ENCODE measurements at places on chromosomes 3 and 15.

DNA sequence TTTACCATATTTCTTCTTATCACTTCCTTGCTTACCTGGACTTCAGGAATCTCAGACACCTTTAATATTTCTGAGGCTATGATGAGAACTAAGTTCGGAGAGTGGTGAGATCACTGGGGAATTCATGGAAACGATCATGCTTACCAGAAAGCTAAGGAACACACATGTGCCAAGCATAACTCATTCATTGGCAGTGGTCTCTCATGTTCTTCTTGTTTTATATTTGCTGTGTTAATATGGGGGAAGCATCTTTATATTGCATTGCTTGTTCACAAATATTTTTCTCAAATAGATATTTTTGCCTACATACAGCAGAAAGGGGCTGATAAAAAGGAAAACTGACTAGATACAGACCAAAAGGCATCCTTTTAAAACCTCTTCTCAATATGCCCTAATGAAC lies 55.8 kb downstream of the COL6A6 start:
- DNase-seq = no peak

GRCh38 chr15:87817553-87817952 lies 439.0 kb downstream of the NTRK3 start:
- no peak for DNase-seq

- DNase-seq = peak; percentile 19
These were observed 5.7 kb downstream of the LYSMD2 start for GRCh38 chr15:51731549-51732267.

GRCh38 chr3:58143417-58144055 lies 67.2 kb downstream of the DNASE1L3 start:
- DNase-seq = no peak

GRCh38 chr3:70857916-70858315 lies 545.5 kb upstream of the MDFIC2 start:
- DNase-seq = no peak

DNA sequence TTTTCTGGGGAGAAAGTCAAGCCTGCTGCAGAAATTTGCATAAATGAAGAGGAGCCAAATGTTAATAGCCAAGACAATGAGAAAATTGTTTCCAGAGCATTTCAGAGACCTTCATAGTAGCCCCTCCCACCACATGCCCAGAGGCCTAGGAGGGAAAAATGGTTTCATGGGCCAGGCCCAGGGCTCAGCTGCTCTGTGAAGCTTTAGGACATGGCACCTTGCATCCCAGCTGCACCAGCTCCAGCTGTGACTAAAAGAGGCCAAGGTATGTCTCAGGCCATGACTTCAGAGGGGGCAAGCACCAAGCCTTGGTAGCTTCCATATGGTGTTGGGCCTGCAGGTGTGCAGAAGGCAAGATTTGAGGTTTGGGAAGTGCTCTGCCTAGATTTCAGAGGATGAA lies 258.8 kb upstream of the SATB1 start:
- no peak for DNase-seq

DNA sequence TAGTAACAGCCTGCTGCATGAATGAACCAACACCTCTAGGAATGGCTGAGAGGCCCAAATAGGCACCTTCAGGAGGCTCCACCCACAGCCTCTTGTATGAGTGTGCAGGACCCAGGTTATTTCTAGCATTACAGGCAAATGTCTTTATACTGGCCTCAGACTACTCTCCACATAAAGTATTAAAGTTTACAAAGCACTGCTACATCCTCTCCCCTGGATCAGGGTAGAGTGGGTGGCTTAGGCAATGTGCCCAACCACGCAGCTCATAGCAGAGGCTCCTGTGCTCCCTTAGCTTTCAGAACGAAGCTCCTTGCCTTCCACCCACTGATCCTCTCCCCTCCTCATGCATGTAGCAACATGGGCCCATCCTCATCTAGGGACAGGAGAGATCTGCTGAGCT lies 16.3 kb downstream of the TMEM43 start:
- no peak for DNase-seq

GRCh38 chr3:108338901-108339545 lies 42.7 kb downstream of the HHLA2 start:
- DNase-seq = no peak

GRCh38 chr15:25374143-25374542 lies 64.7 kb downstream of the UBE3A start:
- no peak for DNase-seq

- DNase-seq = no peak
These were observed 17.8 kb downstream of the MYL3 start for GRCh38 chr3:46845397-46845859.

DNA sequence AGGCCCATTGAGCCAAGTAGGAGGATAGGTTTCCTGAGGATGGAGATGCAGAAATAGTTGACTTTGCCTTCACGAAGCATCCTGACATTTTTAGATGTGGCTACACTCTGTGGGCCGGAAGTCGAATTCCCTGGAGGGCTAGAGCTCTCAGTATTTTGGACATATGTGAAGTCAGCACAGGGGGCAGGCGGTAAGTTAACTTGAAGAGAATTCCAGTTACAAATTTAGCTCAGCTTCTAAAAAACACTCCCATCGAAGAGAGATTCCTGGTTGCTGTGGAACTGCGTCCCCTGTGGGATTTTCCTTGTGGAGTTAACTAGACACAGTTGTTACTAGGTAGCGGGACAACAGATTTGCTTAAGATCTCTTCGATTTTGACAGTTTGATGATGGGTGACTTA lies 161.9 kb upstream of the RGMA start:
- no peak for DNase-seq

DNA sequence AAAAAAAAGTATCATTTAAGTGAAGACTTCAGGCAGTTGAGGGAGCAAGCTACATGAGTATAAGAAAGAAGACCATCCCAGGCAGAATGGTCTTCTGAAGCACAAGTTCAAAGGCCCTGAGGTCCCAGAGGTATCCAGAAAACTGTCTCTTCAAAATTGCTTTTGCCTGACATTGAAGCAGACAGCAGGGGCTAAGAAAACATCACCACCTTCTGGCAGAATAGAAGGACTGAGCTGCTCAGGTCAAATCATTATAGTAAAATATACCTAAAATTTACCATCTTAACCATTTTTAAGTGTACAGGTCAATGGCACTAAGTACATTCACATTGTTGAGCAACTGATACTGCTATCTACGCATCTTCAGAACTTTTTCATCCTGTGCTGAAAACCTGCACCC lies 16.4 kb downstream of the GPR160 start:
- no peak for DNase-seq

DNA sequence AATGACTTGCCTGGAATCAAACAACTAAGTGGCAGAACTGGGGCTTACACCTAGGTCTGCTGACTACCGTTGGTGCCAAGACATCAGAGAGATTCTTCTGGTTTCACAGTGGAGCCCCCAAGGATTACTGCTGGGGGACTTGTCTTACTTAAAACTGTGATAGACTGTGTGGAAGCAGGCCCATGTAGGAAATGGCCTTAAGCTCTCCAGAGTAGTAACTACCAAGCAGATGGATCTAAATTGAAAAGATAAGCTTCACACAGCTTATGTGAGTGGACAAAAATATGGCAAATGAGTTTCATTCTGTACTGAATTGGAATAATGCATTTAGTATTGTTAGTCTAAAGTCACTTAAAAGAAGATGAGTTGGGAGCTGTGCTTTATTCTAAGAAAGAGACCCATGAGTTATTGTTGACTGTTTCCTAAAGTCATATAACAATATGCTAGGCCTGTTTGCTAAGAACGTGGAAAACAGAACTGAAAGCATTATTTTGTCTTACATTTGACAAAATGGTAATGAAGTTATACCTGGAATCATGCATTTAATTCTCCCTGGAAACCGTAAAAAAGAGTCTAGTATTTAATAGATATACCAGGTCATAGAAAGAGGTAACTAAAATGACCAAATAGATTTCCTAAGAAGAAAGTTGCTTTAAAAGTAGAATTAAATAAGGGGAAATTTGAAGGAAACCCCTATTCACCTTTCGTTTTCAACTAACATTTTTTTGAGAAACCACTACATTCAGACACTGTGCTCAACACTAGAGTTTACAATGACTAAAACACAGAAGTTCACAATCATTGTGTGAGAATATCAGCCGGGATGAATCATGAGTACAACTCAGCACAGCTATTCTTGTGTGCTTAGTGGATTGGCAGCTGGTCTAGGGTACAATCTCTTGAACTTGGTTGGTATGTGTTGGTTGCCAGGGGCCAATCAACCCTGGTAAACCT lies 13.0 kb upstream of the MAPK6 start:
- no peak for DNase-seq

GRCh38 chr3:9553948-9554513 lies 409 bp upstream of the LHFPL4 start:
- no peak for DNase-seq

DNA sequence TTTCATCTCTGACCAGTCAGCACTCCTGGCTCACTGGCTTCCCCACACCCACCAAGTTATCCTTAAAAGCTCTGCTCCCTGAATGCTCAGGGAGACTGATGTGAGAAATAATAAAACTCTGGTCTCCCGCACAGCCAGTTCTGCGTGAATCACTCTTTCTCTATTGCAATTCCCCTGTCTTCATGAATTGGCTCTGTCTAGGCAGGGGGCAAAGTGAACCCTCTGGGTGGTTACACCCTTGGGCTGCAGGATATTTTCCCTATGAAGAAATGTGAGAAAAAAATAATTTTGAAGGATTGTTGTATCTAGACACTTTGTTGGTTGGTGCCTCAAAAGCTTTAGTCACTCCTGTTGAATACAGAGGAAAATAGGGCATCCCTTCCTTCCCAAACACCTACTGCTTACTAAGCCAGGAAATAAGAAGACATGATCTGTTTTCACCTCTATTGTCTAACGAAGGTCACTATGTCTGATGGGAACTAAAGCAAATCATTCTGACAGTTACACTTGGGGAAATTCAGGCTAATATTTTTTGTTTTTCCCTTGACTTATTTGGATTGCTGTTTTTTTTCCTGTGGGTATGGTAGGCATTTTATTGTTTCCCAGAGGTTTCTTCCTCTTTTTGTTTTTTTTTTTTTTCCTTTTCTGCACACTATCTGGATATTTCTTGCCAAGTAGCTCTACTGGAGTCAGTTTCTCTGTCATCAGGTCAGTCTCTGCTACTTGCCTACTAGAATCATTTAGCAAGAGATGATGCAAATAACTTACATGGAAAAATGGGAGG lies 15.3 kb upstream of the TNFSF10 start:
- no peak for DNase-seq

GRCh38 chr15:62732078-62732477 lies 310.5 kb upstream of the TPM1 start:
- no peak for DNase-seq

DNA sequence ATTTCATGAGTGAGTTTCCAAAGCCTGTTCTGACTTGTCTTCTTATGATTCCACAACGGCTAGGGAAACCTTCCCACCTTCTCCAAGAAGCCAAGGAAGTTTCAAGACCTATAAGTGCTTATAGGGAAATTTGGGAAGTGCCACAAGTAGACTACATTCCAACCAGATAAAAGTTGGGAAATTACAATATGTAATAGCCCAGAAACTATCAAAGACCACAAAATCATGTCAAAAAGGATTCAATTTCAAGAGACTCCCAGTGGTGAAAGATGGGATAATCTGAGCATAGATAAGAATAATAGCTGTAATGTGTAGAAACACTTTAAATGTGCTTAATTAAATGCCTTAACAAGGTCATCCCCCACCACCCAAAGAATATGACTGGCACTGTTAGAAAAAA lies 169.2 kb upstream of the SLC2A2 start:
- no peak for DNase-seq

GRCh38 chr15:90959894-90960293 lies 5.2 kb downstream of the RCCD1 start:
- no peak for DNase-seq

GRCh38 chr3:160200353-160200752 lies 24.9 kb upstream of the C3orf80 start:
- no peak for DNase-seq

DNA sequence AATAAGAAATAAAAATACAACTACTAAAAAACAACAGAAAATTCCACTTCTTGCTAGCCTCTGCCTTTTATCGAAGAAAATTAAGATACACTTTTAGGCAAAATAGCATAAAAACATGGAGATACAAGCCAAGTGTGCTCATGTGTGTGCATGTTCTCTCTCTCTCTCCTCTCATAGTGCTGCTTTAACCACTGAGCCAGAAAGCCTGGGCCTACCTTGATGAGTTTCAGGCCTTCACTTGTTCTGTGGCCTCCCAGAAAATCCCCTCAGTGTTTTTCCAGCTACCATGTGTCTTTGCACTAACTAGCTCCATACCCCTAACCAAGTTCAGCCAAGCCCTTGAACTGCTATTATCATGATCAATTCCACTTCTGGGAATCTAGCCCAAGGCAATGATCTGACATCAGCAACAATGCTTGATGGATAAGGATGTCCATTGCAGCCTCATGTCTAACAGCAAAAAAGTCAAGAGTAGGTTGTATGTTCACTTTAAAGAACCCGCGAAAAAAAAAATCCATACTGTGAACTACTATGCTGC lies 18.1 kb downstream of the CYP11A1 start:
- no peak for DNase-seq

GRCh38 chr3:123244128-123244527 lies 42.4 kb downstream of the SEC22A start:
- peak; percentile 3 for DNase-seq

DNA sequence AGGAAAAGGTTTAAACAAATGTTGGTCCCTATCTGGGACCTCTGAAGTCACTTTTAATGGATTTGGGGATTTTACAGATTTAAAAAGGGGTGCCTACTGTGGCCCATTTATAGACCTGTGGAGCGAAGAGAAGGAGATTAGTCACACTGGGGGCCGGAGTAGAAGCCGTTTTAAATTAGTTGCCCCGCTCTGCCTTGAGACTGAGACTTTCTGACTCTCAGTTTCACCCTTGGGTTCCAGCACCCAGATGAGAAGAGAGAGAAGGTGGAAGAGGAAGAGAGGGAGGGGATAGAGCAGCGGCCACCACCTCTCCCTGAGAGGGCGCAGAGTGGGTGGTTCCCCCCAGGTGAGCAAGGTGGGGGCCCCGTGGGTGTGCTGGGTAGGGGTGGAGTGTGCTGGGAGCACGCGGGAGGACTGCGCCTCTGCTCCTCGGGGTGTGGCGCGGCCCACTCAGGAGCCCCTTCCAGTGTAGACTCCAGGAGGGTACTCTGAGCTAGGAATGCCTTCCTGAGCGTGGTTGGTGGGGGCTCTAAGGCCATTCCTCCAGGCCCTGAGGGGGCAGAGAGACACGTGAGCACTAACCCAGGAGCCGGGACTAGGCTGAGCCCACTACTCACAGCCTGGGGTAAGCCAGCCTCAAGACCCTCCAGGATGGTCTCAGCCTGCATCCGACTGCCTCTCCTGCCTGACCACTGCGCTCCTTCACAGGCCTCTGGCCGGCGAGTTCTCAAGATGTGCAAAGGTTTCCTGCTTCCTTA lies 32.6 kb upstream of the RAB6B start:
- no peak for DNase-seq

- no peak for DNase-seq
These were observed 602.4 kb downstream of the UNC13C start for GRCh38 chr15:54580643-54581042.

- DNase-seq = no peak
These were observed 72.7 kb upstream of the HACD2 start for GRCh38 chr3:123657568-123657967.
